ENCODE measurements at places on chromosomes 5 and 9. TPM values are rescaled to one million over a fixed set of nuclear protein-coding genes. Genes with fewer than 3 reads are reported as not detected.

DNA sequence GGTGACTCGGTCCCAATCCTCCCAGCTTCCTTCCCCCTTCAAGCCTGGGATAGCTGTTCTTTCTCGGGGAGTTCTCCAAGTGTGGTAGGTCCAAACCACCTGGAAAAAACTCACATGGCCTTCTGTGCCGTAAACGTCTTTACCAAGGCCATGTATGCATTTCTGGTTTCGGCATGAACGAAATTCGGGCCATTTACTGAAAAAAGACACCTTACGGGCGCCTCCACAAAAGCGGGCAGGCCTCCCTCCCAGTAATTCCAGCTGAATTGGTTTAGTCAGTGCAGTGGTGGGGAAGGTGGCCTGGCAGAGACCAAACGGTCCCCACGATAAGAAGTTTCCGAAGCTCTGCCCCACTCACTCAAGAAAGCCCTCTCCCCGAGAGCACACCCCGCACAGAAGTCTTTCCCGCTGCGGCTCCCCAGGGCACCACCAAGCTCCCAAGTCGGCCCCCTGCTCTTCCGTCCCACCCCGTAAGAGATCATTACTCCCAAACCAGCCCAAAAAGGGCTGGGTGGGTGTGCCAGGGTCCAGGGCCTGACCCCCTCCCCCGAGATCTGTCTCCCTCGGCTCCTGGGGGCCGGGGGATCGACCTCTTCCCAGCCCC lies 86.3 kb upstream of the MELK start:
- no peak for DNase-seq

GRCh38 chr9:136764301-136764891 lies at the start of gene LCN15:
TSS of gene LCN15 (minus strand) at chr9:136764518. CDS start at chr9:136764488, 30 bp downstream.
- peak; percentile 14 for DNase-seq

- no peak for DNase-seq
Observed at GRCh38 chr9:114202396-114202795, 47.1 kb downstream of the COL27A1 start.

Gene PCDHB12
- total RNA-seq = 2.7 TPM

DNA sequence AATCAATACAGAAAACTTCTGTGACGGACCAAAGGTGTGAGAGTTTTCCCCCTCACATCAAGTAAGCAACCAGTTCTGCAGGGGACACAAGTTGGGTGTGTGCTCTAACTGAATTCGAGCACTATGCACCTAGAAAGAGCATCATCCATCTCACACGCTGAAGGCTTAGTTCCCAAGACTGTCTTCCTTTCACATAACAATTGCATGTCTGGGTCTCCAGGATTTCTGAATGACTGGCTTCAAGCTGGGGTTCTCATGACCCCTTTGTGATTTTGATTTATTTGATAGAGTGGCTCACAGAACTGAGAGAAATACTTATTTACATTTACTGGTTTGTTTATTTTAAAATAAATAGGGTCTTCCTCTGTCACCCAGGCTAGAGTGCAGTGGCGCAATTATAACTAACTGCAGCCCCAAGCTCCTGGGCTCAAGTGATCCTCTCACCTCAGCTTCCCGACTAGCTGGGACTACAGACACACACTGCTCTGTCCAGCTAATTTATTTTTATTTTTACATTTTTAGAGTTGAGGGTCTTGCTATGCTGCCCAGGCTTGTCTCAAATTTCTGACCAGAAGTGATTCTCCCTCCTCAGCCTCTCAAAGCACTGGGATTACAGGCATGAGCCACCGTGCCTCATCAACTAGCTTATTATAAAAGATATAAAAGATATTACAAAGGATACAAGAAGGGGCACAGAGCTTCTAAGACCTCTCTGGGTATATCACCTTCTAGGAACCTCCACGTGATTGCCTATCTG lies 316.7 kb upstream of the CDH12 start:
- no peak for DNase-seq

DNA sequence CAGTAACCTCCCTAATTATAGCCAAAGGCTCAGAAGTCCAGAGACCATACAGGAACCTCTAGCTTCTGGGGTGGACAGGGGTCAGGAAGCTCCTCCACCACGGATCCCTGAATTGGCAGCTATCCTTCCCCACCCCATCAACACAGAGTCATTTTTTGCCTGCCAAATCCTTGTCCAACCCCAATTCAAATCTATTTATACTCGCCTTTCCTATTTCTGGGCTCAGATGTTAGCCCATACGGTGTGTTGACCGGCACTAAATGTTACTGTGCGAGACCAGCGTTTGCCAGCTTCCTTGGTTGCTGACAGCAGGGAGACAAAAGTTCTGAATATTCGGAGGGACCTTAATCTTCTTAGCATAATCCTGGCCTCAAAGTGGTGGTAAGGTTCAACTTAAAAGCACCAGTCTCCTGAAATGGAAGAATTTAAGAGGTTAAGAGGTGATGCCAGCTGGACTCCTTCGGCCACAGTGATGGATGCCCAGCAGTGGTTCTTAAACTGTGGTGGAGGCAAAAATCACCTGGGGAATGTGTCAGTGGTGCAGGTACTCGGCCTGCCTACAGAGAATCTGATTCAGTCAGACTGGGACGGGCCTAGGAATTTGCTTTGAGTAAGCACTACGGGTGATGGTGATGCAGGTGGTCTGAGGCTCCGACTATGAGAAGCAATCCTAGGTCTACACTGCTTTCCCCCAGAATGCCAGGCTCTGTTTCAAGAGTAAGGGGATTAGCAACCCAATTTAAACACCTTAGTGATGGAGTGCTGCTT lies 204.8 kb upstream of the MEF2C start:
- peak; percentile 17 for DNase-seq

- DNase-seq = no peak
Observed at GRCh38 chr5:172753101-172753500, 17.9 kb downstream of the DUSP1 start.

Gene NOXA1
- total RNA-seq = 4.8 TPM

Gene BSPRY
- total RNA-seq = 6.4 TPM

GRCh38 chr5:150142959-150143349 lies 12.7 kb downstream of the PDGFRB start:
- DNase-seq = no peak

Gene OTP
- not detected for total RNA-seq

GRCh38 chr5:100898504-100899346 lies 4.4 kb downstream of the ST8SIA4 start:
- DNase-seq = no peak

- DNase-seq = no peak
Observed at GRCh38 chr5:177095088-177095669, 8.5 kb downstream of the FGFR4 start.

Gene MTREX
- total RNA-seq = 107 TPM

DNA sequence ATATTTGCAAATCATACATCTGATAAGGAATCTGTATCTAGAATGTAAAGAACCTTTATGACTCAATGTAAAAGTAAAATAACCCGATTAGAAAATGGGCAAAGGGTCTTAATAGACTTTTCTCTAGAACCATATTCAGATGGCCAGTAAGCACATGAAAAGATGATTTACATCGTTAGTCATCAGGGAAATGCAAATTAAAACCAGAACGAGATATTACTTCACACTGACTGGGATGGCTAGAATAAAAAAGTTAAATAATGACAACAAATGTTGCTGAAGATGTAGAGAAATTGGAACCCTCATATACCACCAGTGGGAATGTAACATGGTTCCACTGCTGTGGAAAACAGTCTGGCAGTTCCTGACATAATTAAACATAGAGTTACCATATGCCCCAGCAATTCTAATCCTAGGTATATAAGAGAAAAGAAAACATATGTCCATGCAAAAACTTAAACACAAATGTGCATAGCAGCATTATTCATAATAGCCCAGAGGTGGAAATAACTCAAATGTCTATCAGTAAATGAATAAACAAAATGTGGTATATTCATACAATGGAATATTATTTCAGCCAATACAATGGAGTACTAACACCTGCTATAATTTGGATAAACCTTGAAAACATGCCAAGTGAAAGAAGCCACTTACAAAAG lies 100.4 kb upstream of the MAMDC2 start:
- DNase-seq = no peak

GRCh38 chr9:87543251-87543650 lies 45.6 kb downstream of the DAPK1 start:
- DNase-seq = no peak

Gene ZNF454
- total RNA-seq = 4.3 TPM

DNA sequence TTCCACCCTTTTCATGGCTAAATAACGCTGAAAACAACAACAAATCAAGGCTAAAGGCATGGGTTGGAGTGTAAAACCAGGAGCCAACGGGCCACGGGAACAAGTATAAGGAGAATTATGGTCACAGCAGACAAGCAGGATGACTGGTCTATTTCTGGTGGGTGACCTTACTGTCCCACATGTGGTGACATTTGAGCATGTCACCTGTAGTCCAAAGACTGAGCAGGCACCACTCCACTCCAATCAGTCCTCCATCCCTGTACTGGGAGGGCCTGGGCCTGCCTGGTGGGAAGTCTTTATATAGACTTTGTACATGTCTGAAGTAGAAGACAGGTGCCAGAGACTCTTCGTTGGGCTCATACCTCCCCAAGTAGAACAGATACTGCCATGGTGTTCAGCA lies 36.8 kb downstream of the C9orf153 start:
- DNase-seq = no peak
